ENCODE measurements at places on chromosomes 16 and 17.

DNA sequence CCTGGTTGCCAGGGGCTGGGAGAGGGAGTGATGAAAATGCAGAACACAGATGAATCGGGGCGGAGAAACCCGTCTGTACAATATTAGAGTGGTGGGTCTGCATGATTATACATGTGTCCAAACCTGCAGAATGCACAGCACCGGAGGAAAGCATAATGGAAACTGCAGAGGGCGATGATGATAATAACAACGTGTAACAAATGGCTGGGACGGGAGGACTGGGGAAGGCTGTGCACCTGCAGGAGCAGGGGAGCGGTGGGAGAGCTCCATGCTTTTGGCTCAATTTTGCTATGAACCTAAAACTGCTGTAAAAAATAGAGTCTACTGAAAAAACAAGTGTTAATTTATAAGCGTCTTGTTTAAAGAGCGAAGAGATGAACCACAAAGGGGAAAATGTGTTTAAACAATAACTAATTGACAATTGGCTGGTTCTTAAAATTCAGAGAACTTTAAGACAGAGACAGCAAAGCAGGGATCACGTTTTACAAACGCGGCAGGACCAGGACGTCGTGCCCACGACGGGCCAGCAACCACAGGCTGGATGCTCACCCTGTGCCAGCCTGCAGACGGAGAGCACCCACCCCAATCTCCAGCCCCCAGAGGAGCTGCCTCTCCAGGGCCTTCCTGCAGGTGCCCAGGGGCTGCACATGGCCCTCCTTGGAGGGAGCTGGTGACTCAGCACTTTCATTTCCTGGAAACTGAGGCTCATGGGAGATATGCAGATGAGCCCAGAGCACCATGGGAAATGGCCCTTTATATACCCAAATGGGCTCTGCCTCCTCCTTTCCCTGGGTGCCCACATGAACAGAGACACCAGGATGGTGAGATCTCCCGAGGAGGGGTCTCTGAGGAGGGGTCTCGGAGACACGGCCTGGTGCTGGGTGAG, at the start of gene TEX19:
Gene TEX19, plus strand, starts transcription at position 783 of the 886 bp plus-strand sequence. CDS start 2,904 bp downstream, outside the sequence.
- no peak for DNase-seq

DNA sequence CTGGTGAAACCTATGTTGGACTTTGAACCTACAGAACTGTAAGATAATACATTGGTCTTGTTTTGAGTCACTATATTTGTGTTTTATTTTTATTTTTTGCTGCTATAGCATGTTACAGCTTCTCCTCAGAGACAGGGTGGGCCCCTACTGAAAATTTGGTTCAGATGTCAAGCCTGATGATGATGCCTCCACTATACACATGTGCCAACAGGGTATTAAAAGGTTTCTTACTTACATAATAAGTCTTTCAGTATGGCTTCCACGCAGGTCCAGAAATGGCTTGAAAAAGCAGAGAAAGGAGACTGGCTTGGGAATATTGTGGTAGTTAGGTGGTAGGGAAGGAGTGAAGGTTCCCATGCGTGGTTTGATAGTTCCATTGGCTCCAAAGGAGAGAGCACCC, 52.9 kb upstream of the ELAC2 start:
- no peak for DNase-seq

DNA sequence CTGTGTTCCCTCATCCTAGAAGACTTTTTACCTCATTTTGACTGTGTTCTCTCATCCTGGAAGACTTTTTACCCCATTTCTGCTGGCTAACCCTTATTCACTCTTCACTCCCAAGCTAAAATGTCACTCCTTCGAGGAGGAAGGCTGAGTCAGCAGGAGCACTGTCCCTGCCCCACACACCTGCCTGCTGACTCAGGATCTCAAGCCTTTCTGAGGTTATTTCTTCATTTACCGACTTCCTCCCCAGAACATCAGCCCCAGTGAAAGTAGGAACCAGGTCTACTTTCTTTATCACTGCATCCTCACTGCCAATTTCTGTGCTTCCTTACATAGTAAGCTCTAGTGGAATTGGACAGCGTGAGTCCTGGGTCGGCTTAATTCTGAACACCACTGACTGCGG, 220.6 kb downstream of the HS3ST4 start:
- no peak for DNase-seq

GRCh38 chr16:79101491-79101890, 499.0 kb downstream of the MAF start:
- DNase-seq, result no peak

DNA sequence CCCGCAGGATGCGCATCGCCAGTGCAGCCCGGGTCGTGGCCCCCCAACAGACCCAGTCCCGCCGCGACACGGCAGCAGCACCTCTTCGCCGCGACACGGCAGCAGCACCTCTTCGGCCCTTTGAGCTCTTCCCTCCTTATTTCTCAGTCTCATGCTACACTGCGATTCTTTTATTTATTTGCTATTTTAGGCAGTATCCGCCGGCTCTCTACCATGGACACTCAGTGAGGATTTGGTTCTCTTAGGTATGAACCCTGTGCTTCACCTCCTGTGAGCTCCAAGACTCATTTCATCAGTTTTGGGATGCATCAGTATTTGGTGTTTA, 8.3 kb upstream of the MAP2K3 start:
- DNase-seq, result no peak

- no peak for DNase-seq
Measured at GRCh38 chr16:5678371-5678770, 580.8 kb upstream of the EEF2KMT start.

DNA sequence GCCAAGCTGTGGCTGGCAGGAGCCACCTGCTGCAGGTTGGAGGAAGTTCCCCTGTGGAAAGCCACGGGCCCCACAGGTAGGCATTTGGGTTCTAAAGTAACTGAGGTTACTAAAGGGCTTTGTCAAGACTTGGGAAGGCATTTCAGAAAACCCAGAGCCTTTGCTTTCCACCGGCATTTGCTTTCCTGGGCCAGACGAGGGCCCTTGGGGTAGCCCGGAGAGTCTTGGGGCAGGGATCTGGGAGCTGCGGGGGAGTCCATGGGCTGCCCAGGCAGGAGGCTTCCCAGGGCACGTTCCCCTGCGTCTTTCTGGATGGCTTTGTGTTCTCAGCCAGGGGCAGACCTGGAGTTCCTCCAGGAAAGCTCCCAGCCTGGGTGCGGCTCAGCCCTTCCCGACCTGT, 43.5 kb downstream of the JPH3 start:
- DNase-seq, result no peak

GRCh38 chr17:21132428-21132827, 5.7 kb downstream of the DHRS7B start:
- DNase-seq, result peak; percentile 57

DNA sequence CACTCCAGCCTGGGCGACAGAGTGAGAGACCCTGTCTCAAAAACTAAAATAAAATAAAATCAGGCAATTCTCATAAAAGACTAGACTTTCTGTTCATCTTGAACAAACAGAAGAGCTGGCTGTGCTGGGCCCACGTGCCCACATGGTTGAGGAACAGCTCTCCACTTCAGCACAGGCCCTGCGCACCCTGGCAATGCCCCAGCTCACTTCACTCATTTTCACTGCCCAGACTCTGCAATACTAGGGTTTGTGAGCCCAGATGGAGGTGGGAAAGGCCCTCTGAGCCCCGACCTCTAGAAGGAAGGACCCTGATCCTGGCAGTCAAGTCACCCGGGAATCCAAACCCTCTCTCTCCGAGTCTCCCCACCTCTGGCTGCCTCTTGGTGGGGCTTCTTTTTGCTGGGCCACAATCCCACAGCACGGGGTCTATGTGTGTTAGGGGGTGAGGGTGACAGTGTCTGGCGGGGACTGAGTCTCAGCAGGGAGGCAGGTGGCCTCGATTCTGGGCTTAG, 14.8 kb downstream of the MYLK3 start:
- no peak for DNase-seq

DNA sequence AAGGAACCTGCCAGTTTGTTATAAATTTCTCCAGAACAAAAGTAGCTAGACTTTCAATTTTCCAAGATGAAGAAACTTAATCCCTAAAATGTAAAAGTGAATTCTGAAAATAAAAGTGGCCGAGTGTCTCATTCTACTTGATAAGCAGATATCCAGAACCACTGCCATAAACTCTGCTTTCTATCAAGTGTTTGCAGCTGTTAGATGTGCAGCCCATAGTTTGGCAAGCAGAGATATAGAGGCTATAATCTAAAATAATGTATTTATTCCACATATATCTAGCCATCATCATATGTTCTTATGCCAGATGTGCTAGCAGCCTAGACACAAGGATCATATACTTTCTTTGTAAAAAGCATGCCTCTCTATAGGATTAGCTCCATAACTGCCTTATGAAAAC, 14.7 kb upstream of the FBXL20 start:
- no peak for DNase-seq

GRCh38 chr16:77868478-77868877, 80.1 kb downstream of the VAT1L start:
- DNase-seq, result no peak

GRCh38 chr17:3697103-3697476, 1.1 kb upstream of the P2RX5 start:
- no peak for DNase-seq

DNA sequence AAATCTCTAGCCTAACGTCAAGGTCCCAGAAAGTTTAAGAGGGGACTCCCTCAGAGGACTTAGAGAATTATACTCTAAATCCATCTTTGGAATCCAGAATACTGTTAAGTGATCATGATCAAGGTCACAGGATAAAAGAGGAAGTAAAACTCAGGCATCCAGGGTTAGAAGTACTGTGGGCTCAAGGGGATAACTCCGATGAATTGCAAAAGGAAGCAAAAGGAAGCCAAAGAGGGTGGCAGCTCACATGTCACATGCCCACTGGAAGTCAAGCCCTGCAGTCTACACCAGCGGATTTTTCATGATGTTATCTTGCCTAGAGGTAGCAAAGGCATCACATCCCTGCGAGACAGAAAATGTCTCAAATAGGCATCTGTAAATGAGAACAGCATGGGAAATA, 3.8 kb downstream of the ZNF821 start:
- peak; percentile 61 for DNase-seq

DNA sequence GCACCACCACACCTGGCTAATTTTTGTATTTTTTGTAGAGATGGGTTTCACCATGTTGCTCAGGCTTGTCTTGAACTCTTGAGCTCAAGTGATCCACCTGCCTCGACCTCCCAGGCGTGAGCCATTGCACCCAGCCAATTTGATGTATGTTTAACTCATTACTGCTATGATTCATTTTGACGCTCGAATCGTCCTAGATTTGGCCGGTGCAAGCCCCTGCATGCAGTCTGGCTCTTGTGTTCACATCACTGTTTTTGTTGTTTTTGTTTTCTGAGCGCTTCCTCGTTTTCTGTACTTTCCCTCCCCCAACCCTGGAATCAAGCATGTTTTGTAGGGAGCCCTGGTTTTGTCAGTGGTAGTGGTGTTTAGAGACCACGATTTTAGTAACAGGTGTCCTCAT, 7.8 kb upstream of the DUS1L start:
- no peak for DNase-seq

- no peak for DNase-seq
Measured at GRCh38 chr17:55500103-55500502, 11.1 kb downstream of the SMIM36 start.

- peak; percentile 38 for DNase-seq
Measured at GRCh38 chr17:41579484-41580243, 7.0 kb downstream of the KRT14 start.

DNA sequence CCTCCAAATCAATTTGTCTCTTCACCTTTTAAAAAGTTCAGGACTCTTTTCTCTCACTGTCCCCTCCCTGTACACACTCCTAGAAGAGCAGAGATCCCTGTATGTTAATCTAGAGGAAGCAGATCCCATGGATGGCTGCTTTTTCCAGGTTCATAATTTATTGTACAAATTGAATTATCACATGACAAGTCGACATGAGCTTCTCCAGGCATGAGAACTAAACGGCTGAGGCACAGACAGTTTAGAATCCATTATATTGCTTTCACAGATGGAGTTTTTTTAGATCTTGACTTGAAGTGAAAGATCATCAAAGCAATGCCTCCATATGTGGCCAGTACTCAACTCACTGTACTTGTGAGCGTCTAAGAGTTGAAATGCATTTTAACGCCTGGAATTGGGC, 47.9 kb downstream of the RGS9 start:
- DNase-seq, result no peak

- peak; percentile 37 for DNase-seq
Measured at GRCh38 chr16:80804526-80805383, at the start of gene CDYL2. TSS of gene CDYL2 (minus strand) at chr16:80804598. CDS start at chr16:80804173, 425 bp downstream.

GRCh38 chr16:65178151-65178550, 56.3 kb upstream of the CDH11 start:
- DNase-seq, result no peak

GRCh38 chr17:73188011-73188410, 4.8 kb upstream of the COG1 start:
- no peak for DNase-seq

- no peak for DNase-seq
Measured at GRCh38 chr17:2388020-2388682, 12.7 kb downstream of the MNT start.

DNA sequence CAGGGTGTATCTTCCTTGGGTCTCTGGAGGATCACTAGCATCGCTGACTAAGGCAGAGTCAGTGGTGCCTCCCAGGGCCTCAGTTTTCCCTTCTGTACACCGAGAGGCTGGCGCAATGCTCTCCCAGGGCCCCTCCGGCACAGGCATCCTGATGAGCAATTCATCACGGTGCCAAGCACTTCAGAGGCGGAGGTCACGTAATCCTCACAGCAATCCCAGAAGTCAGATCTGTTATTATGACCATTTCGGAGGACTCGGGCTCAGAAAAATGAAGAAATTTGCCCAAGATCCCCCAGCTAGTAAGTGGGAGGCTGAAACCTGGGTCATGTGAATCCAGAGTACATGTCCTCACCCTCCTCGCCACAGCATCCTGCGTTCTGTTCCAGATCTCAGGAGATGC, 46.5 kb downstream of the AIPL1 start:
- no peak for DNase-seq

DNA sequence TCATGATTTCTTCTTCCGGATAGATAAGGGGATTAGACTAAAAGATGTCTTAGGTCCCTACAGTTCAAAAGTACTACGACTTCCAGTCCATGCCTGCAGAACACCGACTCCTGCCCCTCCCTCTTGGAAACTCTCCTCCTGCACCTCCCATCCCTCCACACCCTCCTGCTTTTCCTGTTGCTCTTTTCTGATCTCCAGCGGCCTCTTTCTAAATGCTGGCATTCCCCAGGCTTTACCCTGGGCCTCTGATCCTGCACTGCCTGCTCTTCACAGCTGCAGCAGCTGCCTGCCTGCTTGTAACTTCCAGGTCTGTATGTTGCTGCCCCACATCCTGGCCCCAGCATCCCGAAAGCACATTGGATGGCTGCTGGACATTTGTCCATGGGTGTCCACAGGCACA, 154.2 kb downstream of the KCNJ12 start:
- DNase-seq, result no peak

GRCh38 chr17:81018044-81018802, 16.7 kb upstream of the BAIAP2 start:
- DNase-seq, result no peak

GRCh38 chr17:60158751-60159478, 9.1 kb downstream of the CA4 start:
- DNase-seq, result no peak

- DNase-seq, result no peak
Measured at GRCh38 chr17:43449470-43450248, 34.1 kb upstream of the DHX8 start.

- DNase-seq, result no peak
Measured at GRCh38 chr17:55768936-55769624, 18.2 kb downstream of the PCTP start.
